CD8-positive, alpha-beta T cell (primary cell): ENCODE measurements at places on chromosomes 7 and 10.
A peak's percentile ranks its signal among the peaks of the same experiment; 100 is the strongest.

DNA sequence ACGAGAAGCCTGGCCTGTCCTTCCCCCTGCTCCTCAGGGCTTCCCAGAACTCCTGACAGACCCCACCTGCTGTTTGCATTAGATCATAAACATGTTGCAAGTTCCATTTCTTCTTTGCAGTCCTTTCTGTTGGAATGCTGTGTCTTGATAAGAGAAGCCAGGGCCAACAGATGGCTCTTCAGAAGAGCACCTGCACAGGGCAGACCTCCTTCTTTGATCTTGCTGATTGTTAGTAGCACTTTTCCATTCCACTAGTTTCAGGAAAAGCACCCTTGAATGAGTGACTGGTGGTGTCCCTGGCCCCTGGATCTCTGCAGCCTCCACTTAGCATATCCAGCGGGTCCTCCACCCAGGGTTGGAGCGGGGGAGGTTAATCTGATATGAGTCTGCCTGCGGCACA is 243.2 kb downstream of the GFRA1 start:
- no peak for DNase-seq

DNA sequence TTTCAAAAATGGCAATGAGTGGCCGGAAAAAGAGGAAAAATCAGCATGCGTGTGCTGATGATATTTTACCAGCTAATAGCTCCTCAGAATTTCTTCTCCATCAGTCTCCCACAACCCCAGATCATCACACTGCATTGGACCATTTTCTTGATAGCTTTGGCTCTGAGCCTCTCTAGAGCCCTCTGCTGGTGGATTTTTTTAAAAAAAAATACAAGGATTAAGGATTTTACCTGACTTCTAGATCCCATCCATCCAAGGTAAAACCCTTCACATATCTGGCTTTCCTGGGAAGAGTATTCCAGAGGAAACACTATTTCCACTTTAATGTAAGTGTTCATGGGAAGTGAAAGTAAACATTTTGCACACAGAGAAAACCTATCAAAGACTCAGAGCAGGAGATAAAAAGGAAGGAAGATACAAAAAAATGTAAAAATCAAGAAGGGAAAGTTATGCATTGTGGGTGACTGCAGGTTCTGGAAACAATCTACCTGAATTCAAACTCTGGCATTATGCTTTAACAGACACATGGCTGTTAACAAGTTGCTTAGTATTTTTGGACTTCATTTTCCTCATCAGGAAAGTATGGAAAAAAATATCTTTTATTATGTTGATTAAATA is 380.9 kb downstream of the LRRTM3 start:
- DNase-seq, result no peak

DNA sequence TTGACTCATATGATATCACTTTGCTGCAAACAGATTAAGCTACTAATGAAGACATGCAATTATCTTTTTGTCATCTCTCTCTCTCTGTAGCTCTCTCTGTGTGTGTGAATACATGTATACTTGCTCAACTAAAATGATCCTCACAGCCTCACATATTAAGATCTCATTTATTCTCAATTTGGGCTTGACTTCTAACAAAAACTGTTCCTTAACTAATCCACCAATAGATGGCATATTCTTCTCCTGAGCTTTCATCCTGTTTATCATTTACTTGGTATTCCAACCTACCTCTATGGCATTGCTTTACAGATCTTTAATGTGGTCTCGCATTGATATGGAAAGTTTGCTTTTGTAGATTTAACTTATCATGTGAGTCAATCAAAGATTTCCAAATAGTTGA is 540.4 kb downstream of the CNTNAP2 start:
- DNase-seq, result no peak

DNA sequence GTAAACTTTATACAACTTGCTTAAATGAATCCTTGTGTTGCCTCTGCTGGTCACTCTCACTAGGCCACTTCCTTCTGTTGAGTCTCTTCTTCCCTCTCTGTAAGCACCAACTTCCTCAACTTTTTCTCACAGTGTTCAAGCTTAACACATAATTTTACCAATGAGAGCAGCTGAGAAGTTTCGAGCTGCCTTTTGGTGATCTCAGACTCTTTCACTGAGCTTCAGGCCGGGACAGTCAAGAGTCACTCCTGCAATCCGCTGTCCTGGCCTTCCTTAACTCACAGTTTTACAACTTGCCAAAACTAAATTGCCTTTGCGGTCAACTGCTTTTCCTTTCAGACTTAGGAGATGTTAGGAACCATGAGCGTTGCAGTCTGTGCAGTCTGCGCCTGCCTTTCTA is 47.4 kb downstream of the PRPF18 start:
- DNase-seq, result no peak

DNA sequence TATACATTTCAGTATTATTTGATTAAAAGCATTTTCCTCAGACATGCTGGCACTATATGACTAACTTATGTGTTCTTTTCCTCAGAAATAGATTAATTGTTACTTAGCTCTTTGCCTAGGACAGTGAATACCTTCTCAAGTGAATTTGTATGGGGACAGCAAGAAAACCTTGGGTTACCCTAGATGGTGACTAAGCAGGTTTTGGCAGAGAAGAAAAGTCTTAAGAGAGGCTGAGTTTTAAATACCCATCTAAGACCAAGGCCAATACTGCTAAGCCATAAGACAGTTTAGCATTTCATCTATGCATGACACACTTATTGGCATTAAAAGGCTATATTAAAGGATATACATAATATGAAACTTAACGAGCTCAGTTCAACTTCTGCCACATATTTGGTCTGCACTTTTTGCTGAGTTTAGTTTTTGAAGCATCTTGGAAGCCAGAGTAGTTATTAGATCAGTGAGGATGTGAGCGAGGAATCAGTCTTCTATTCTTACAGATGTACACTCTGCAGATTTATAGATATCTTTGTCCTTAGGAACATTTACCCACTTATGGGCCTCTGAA is 54.6 kb upstream of the FAM3C start:
- no peak for DNase-seq

GRCh38 chr7:37392673-37393017 is 56.0 kb downstream of the ELMO1 start:
- no peak for DNase-seq

- peak; percentile 14 for DNase-seq
These were observed 7.4 kb downstream of the SH3PXD2A start for GRCh38 chr10:103847909-103848468.

GRCh38 chr10:47384148-47384921 is at the start of gene ZNF488:
ZNF488 (minus strand) TSS chr10:47384293; CDS start chr10:47368829, 15,464 bp downstream.
- DNase-seq, result peak; percentile 82

DNA sequence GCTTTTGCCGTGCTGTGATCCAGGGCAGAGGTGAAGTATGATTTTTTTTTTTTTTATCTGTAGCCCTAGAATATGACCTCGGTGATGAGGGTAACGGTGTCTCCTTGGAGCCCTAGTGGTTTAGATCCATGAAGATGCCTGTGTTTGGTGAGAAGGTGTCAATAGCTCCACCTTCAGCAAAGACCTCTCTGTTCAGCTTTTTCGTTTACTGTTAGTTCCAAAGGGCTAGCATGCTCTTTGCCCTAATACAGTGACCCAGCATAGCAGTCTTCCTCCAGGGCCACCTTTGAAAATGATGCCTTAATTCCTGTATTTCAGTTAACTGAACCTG is 746 bp upstream of the MRPS16 start:
- no peak for DNase-seq

DNA sequence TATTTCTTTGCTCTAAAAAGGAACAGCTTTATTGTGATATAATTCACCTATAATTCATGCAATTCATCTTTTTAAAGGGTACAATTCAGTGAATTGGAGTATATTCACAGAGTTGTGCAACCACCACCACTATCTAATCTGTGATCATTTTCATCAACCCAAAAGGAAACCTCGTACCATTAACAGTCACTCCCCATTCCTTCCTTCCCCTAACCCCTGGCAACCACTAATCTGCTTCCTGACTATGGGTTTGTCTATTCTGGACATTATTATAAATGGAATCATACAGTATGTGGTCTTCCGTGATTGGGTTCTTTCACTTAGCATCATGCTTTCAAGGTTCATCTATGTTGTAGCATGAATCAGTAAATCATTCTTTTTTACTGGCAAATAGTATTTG is 52.3 kb downstream of the MKI67 start:
- DNase-seq, result no peak

DNA sequence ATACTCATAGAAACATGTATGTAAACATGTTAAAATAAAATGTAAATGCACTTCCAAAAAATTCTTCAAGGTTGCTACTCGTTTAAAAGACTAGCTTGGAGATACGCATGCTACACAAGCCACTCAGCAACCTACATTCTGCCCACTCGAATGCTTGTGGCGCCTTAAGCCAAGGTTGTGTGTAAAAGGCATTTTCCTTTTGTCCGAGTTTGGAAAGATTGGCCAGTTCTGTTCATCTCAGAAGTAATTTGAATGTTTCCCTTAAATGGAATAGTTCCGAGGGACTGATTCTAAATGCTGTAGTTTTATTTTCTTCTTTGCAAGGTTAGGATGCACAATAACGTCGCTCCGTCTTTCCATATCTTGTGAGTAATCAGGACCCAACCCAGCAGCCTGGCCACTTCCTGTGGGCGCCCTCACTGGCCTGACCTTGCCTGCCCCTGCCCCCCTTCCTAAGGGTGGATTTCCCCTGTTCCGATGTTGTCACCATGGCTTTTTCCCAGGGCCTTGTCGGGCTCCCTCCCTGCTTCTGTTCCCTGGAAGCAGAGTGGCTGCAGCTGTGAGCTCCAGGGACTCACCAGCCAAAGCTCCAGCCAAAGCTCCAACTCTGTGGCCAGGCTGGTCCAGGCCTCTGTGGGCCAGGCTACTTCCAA is 70.6 kb downstream of the PTPRE start:
- no peak for DNase-seq
